ENCODE measurements at places on chromosomes 7 and 10.

- no peak for DNase-seq
Measured at GRCh38 chr7:132750096-132750495, 173.8 kb upstream of the PLXNA4 start.

DNA sequence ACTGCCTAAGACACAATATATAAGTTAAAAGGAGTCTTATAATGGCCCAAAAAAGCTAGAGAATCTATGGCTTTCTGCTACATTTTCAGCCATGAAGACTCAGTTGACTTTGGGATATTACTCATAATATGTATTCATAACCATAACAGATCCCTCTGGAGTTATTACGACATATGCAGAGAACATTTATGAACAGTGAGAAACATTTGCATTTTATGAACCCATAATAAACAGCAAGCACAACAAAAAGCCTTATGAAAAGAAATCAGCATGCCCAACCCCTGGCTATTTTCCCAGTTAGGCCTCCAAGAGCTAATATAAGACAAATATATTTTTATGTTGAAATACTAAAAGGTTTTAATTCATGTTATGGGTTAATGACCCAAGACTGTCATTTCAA, 52.4 kb downstream of the ARMH3 start:
- DNase-seq, result peak; percentile 62

GRCh38 chr10:22690614-22691431, 23.6 kb downstream of the PIP4K2A start:
- peak; percentile 64 for DNase-seq

DNA sequence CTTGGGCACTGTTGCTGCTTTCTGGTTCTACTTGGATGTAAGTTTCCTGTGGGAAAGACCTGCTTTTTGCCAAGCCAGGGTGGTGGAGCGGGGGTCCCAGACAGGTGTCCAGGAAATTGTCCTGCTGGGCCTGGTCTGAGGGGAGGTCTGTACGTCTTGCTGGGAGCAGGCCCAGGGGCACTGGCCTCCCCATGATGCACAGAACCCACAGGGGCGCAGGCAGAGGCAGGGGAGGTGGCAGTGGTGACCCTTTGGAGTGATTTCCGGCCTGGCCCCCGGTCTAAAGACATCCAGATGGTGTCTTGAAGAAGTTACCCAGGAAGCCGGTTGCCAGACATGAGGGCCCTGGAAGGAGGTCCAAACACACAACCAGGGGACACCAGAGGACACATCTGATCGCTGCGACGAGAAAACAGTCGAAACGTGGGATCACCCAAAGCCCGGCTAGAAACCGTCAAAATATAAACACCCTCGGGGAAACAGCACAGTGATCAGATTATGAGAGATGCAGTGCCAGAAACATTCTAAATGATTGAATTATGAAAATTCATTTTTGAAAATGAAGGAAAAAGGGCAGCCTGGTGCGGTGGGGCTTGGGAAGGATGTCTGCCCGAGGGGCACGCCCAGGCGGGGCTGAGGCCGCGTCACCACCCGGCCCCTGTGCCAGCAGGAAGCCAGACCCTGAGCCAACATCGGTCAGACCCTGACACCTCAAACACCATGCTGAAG, 59.6 kb downstream of the TMEM270 start:
- no peak for DNase-seq

DNA sequence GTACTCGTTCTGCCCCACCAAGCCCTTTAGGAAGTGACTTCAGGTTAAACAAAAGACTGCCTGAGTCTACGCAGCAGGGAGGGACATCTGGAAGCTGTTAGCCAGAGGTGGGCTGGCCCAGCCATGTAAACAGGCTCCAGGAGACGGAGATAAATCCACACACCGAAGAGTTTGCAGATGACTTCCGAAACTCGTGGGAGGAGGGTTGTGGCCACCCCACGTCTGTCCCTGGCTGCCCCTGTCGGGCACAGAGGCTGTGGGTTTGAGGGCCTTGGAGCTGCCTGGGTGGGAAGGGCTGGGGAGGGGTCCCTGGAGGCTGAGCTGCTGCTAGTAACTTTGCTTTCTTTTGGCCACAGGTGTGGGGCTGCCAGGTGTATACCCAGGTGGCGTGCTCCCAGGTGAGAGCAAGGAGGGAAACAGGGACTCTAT, 15.6 kb downstream of the ELN start:
- DNase-seq, result no peak

GRCh38 chr10:72814099-72814790, 79.3 kb upstream of the OIT3 start:
- DNase-seq, result no peak

- DNase-seq, result no peak
Measured at GRCh38 chr7:150739033-150739432, 1.8 kb downstream of the GIMAP5 start.

- no peak for DNase-seq
Measured at GRCh38 chr10:123327450-123327849, 173.2 kb downstream of the BUB3 start.

DNA sequence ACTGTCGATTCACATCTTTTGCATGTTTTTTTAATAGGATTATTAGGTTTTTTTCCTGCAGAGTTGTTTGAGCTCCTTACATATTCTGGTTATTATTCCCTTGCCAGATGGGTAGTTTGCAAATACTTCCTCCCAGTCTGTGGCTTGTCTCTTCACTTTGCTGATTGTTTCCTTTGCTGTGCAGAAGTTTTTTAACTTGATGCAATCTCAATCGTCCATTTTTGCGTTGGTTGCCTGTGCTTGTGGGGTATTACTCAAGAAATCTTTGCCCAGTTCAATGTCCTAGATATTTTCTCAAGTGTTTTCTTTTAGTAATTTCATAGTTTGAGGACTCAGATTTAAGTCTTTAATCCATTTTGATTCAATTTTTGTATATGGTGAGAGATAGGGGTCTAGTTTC, 95.4 kb downstream of the TBXAS1 start:
- DNase-seq, result peak; percentile 19

- no peak for DNase-seq
Measured at GRCh38 chr7:4030346-4030950, 651.6 kb upstream of the FOXK1 start.

DNA sequence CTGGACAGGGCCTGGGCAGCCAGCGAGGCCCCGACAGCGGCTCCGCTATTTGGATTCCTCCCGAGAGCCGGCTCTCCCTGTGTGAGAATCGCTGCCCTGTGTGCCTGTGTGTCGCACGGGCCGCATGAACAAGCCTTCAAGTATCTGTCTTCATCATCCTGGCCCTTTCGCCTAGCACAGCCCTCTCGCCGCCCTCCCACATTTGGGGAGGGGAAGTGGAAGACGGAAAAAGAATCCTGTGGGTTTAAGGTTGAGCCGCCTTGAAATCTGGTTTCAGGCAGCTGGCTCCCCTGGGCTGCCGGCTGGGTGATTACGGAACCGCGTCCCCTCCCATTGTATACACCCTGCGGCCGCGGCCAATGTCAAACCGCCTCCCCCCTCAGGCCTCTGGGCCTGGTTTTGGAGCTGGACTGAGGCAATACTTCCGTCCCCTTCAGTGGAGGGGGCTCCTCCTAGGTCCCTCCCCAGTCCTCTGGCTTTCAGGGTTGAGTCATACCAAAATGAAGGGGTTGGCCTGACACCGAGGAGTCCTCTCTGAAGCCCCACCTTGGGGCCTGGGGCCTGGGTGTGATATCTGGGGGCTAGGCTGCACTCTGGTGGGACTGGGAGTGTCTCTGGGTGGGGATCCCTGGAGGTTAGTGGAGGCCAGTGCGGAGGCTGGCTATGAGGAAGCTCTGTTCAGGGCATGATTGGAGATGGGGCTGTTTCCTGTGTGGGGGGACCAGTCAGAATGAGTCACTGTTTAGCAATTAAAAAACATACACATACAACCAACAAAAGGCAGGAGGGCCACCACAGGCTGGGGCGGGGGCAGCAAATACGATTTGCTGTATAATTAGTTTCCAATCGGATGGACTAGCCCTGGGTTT, 1.7 kb downstream of the TRIM8 start:
- DNase-seq, result peak; percentile 95

- no peak for DNase-seq
Measured at GRCh38 chr7:33534833-33535232, 370.5 kb upstream of the BMPER start.

DNA sequence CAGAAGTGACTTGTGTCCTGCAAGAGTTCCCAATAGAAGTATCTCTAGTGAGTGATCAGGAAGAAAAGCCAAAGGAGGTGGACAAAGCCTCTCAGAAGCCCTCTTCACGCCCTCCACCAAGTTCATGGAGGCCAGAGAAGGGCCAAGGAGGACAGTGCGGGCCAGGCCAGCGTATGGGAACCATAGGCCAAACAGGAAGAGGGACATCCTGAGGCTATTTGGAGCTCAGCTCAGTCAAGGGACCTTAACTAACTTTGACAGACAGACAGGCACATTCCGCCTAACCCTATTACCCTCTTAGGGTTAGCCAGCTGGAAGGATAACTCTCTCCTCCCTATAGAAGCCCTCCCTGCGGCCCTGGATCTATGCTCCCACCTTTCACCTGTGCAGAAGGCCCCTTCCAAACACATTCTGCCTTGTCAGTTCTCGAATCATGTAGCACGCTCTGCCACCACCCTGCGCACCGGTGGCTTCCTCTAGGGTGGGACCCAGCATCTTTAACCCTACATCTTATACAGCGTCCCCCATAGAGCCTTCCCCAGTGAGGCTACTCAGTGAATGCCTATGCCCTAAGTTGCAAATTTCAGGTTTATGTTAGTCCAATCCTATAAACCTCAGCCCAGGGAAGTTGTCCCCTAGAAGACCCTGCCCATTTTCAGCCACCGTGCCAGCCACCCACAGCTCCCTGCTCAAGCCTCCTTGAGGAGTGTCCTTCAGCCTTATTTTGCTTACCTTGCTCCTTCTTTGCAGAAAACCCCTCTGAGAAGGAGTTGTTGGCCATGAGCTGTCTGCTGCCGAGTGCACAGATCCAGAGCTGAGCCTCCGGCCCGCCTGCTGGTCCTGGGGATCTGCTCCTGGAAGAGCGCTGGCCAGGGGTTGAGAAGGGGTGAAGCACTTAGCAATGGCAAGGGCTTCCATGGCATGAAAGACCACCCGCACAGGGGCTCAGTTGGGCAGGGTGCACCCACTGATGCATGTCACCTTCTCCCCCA, 36.9 kb downstream of the FRMPD2 start:
- no peak for DNase-seq

DNA sequence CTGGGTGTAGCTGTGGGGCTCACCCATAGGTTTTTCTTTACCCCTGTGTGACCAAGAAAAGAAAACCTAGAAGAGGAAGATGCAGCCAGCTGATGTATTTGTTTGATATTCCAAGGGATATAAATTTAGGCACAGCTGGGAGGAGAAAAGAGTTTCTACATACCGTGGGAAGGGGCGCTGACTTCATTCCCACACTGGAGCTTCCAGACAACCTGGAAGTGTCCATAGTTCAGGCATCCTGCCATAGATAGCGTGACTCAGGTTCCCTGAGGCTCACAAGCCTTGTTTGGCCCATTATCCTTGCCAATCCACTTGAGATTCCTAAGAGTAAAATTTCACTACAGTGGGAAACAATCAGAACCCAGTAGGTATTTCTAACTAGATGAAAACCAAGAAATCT, 371.7 kb upstream of the NRP1 start:
- DNase-seq, result no peak

DNA sequence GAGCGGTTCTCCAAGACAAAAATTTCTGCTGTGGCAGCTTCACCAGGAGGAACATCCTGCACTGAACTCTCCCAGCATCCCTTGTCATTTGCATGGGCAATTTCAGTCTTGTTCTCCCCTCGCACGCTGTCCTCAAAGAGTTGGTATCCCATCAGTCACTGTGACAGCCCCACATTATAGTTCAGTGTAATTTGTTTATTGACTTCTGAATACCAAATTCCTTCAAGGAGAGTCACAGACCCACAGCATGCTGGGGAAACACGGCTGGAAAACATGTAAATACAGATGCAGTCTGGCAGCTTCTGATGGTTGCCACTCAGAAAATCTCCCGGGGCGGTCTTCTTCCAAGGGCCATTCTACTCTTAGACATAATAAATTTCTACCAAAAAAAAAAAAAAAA, 151.0 kb upstream of the NEBL start:
- DNase-seq, result no peak

DNA sequence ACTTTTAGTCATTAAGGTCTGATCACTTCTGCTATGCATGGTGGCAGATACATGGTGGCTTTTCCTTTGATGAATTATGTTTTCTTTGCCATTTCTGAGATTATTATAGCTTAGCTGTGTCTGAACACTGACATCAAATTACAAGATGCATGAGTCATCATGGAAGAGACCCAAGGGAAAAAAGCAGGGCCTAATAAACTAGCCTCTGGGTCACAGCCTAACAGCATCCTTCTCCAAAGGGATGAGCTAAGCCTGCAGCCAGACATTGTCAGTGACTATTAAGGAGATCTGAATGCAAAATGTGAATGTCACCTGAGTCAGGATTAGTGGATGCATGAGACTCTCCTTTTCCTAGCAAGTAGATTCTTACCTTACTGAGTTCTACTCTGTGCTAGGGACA, 19.1 kb upstream of the OGDHL start:
- DNase-seq, result no peak

DNA sequence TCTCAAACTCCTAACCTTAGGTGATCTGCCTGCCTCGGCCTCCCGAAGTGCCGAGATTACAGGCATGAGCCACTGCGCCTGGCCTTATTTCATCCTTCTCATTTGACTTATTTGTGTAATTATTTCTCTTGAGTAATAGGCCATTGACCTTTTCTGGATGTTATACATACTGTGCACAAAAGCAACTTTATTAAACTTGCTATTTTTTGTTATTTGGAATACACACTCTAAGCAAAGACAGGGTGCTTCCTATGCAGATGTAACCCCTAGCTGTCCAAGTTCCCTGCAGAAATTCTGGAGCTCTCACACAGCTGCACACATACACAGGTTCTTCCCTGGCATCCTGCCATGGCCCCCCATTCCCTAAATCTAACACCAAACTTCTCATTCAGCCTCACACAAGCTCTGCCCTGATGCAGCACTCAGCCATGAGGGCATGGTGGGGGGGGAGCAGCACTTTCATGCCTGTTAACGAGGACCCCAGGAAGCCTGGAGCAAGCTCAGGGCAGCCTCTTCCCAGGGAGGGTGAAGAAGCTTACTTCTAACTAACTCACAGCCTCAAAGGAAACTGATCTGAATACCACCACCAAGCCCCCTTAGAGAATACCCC, 33.2 kb downstream of the SH3PXD2A start:
- DNase-seq, result no peak

DNA sequence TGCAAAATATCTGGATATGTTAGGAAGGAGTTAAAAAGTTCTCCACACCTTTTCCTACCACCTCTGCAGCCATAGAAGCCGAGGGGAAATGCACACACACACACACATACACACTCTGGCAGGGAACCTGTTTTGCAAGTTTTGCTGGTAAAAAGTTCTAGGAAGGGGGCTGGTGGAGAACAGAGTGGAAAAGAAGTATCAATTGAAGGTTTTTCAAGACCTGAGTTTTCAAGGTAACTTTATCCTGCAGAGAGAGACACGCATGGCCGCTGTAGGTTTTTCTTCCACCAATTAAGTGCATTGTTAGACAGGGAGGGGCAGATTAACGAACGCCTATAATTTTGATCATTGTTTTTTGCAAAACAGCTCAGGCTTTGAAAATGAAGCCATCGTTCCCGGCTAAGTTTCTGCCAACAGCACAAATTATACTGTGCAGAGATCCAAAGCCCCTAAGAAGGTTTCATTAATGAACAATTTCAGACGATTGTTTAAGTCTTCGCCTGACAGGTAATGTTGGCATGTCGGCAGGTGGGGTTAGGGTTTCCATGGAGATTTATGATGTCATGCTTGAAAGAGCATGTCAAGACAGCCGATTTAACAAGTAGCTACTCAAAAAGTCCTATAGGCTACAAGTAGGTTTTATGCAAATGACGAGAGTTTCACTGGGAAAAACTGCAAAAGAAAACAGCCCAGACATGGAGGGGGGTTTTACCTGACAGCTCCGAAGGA, 29.7 kb downstream of the KIAA1217 start:
- DNase-seq, result no peak

Data from suppressor macrophage treated with lipopolysaccharide for 4 hours (primary cell).